KBM-7 (cell line): ENCODE measurements at places on chromosomes 11 and 22.

DNA sequence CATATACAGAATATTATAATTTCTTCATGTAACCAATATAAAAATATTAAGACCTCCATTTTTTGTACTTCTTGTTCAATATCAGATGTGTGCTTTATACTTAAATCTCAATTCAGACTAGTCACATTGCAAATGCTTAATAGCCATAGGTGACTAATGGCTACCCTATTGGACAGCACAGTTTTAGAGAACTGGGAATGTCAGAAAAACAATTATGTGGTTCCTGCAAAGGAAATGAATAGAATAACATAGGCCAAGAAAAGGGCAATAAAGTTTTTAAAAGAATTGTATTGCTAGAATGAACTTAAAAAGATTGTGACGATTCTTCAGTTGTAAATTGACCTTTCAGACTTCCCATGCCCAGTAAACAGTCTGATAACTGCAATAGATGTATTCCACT is 843.0 kb downstream of the METTL15 start:
- DNase-seq = no peak

GRCh38 chr11:94741022-94741679 is 27.0 kb upstream of the AMOTL1 start:
- DNase-seq = peak; percentile 65

DNA sequence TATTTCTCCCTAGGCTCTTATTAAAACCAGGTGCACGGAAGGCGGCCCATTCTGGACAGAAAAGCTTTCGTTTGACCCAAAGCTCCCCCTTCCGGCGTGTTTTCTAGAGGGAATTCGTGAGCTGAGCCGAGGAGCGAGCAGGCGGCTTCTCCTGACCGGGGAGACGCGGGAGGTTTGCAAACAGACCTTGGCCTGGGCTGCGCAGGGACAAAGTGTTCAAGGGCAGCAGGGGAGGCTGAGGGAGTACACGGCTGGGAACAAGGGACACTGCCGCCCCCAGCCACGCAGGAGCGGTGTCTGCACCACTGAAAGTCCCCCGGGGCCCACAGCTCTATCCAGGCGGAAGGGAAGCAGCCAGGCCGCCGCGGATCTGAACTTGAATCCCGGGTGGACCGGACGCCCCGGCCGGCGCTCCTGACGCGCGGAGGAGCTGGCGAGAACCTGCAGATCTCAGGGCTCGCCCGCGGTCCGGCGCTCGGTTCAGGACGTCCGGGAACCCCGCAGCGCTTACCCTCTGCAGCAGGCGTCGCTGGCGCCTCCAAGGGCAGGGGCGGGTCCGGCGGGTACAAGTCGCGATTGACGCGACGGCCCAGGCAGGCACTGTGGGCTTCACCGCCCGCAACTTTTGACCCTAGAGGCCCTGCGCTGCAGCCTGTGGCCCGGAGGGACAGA is 101.9 kb downstream of the WT1 start:
- DNase-seq = no peak

- DNase-seq = no peak
These were observed 61.7 kb upstream of the CHRNA10 start for GRCh38 chr11:3732671-3733436.
